ENCODE measurements at places on chromosomes 1 and 21.

DNA sequence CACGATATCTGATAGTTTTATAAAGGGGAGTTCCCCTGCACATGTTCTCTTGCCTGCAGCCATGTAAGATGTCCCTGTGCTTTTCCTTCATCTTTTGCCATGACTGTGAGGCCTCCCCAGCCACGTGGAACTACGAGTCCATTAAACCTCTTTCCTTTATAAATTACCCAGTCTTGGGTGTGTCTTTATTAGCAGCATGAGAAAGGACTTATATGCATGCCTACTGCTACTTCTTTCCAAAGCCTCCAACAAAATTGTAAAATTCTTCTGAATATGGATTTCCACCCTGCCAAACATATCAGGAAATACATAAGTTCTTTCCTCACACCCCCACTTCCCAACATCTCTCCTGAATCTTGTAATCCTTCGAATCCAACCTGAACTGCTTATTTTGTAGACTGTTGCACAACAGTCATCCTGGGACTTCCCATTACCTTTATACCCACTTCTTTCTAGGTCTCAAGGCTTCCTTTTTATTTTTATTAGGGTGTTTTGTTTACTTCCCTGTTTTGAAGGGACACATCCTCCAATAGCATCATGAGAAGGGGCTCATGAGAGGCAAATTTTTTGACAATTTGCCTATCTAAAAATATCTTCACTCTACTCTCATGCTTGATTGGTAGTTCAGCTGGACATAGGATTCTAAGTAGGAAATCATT is 67.5 kb upstream of the MUTYH start:
- no peak for DNase-seq

DNA sequence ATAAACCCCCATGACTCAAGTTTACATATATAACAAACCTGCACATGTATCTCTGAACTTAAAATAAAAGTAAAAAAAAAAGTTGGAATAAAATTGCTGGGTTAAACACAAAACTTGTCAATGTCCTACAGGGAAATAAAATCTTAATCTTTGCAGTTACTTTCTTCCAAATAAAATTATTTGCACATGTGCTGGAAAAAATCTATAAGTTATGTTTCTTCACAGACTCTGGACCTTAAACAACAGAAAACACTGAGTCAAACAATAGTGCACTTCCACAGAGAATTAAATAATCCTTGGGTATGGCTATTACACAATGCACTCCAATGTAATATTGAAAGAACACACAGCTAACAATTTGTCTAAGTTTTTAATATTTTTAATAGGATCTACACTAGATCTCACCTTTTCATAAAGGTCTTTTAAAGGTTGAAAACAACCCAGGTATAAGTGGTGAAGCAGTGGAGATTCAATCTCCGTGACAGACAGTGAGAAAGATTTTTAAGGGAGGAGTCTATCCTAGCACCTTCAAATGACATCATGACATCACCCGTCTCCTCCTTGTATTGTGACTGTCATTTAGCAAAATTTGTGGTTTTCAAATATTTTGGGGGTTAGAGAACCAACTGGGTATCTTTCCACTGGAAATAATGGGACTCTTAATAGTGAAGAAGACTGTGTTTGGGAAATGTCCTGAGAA is 25.2 kb upstream of the FGGY start:
- no peak for DNase-seq

GRCh38 chr21:24118738-24119459 is 1488.4 kb downstream of the MRPL39 start:
- no peak for DNase-seq

- DNase-seq, result no peak
Observed at GRCh38 chr1:51313268-51313852, 17.0 kb downstream of the TTC39A start.

- DNase-seq, result no peak
Observed at GRCh38 chr1:42176902-42177519, 12.5 kb upstream of the GUCA2A start.

DNA sequence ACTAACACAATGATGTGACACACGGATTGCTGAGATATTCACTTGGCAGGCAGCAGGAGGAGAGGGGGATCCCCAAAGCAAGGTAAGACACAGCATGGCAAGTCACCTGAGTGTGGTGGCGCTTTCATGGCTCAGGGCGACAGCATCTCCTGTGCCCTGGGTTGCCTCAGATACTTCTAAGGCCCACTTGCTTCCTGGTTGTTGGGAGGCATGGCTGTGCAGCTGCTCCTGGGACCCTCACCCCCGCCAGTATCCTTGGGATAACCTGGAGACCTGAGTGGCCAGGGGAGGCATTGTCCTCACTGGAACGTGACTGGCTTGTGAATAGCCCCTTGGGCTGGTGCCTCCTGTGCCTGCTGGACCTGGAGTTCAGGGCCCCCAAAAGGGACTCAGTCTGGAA is 69.8 kb downstream of the STUM start:
- no peak for DNase-seq

- DNase-seq, result no peak
Observed at GRCh38 chr1:160646711-160647328, at the start of gene SLAMF1. TSS of gene SLAMF1 (minus strand) at chr1:160647044. CDS start at chr1:160646945, 99 bp downstream.

DNA sequence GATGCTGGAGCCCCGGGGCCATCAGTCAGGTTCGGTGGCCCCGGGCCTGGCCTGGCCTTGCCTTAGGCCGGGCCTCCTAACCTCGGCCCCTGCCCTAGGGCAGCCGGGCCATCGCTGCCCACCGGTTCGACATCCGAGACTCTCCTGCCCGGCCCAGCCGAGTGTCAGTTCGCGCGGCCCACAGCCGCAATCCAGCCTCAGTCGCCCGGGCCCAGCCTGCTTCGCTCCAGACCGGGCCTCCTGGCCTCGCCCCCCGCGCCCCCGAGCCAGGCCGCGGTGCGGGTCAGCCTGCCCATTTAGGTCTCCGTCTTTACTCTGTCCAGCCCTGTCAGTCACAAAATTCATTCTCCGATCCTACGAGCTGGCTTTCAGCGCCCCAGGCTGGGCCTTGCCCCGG is 777 bp downstream of the LRRC41 start:
- DNase-seq, result no peak

- DNase-seq, result peak; percentile 4
Observed at GRCh38 chr1:71521655-71522264, 440.9 kb upstream of the ZRANB2 start.

- no peak for DNase-seq
Observed at GRCh38 chr1:66690666-66691381, 61.4 kb upstream of the DYNLT5 start.

DNA sequence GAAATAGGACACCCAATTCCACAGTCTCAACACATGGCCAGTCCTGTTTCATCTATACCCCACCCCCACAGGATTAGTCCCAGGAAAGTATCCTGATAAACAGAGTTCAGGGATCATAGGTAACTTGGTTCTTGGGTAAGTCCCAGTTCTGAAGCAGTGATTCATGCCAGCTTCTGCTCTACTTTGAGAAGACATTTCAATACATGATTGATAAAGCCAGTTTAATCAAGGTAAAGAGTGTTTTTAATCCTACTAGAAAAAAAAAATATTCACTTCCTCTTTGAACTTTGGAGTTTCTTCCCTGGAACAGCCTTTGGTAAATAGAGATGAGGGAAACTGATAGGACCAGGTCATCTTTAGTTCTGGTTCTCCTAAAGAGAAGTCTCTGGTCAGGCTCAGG is 142.4 kb downstream of the TLR5 start:
- no peak for DNase-seq

DNA sequence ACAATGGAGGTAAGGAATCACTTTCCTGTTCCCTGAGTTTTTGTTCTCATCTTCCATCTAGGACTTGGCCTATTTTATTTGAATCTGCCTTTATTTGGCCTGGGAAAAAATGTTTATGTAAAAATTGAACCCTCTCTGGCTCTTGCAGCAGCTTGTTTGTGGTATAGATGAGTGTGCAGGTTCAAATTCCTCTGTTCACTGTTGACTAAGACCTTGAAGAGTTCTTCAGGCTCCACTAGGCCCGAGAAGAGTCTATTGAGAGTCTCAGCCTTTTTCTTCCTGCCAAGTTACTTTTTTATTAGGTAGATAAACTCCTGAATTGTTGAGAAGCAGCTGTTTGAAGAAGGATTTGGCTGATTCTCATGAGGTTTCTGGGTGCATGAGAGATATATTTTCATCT is 248.8 kb upstream of the ADGRL2 start:
- no peak for DNase-seq

DNA sequence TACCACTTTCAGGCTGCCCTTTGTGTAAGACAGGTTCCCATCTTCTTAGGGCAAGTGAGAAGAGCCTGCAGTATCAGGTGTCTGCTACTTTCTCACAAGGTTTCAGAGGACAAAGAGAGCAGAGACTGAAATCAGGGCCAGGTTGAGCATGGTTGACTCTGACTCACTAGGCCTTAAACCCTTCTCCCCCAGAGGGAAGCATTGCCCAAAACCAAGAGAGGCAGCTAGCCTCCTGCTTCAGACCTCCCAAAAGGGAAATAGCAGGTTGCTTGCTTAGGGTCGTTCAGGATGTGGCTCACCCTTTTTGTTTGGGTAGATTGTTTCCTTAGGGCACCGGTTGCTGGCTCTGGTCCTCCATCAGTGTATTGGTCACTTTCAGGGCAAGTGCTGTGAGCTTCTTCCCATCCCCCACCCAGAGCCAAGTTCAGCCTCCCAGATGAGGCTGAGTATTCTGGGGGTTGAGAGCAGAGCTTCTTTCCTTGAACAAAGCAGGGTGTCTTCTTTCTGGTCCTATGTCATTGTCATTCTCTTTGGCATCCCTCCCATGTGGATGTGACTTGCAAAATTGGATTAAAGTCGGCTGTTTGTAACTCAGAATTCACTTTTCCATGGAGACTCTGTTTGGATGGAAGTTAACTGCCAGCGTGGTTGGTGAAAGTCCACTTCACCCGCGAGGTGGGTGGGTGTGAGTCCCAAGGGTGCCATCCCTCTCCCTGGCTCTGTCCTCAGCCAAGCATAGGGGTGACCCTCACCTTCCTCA is 55.5 kb upstream of the GALNT2 start:
- no peak for DNase-seq

- no peak for DNase-seq
Observed at GRCh38 chr1:107430540-107431228, 289.8 kb downstream of the NTNG1 start.

- no peak for DNase-seq
Observed at GRCh38 chr1:87592156-87592555, 263.5 kb downstream of the LMO4 start.

GRCh38 chr1:234647758-234648157 is 37.8 kb upstream of the IRF2BP2 start:
- DNase-seq, result no peak

GRCh38 chr1:2499986-2500596 is 24.0 kb downstream of the PLCH2 start:
- no peak for DNase-seq

GRCh38 chr1:65026235-65026634 is 59.9 kb upstream of the JAK1 start:
- no peak for DNase-seq

DNA sequence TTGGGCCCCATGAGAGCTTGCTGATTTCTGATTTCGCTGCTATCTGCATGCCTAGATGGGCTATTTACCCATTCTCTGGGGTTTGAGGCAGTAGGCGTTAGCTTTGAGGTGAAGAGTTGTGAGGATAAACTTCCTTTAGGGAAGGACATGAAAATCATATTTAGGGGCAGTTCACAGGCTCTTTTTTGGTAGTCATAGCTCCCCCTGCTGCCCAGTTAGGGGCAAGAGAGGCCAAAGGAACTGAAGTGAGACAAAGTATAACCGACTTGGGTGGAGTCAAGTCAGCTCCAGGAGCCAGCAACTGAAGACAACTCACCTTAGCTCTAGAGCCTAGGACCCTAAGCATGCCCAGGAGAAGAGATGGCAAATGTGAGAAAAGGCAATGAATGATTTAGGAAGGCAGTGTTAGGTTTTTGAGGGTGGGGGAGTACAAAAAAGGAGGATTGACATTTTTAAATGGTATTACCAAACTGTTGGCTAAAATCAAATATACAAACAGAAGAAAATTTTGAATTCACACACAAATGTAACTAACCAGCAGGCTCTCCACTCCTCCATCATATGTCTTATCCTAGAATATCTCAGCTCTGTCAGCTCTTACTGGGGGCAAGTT is 625.2 kb downstream of the LMO4 start:
- peak; percentile 46 for DNase-seq

DNA sequence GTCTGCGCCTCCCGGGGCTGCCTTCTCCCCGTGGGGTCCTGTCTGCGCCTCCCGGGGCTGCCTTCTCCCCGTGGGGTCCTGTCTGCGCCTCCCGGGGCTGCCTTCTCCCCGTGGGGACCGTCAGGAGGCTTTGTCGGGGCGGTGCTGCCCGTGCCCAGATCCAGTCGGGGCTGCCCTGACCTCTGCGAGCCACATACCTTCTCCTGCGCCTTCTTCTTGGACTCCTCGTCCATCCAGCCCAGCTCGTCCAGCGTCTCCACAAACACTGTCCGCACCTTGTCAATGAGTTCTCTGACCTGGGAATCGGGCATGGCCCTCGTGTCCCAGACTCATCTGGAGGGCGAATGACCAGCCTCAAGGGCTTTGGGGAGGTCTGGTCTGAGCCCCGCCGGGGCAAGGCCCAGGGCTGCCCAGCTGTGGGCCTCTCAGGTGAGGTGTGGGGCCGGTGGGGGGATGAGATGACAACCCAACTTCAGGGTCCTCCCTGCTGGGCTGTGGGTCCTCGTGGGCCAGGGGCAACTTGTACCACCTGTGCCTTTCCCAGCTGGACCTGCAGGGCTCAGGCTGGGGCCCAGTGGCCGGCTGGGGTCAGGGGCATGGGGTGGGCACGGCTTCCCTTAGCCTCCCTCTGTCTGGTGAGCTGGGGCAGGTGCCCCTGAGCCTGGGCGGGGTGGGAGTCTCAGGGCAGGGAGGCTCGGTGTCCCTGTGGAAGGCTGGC is 9.4 kb downstream of the PRXL2B start:
- DNase-seq, result no peak

GRCh38 chr1:211762206-211762605 is 68.4 kb downstream of the LPGAT1 start:
- DNase-seq, result no peak

- DNase-seq, result no peak
Observed at GRCh38 chr1:88647249-88647645, 36.8 kb upstream of the PKN2 start.

GRCh38 chr1:53703174-53703573 is 35.8 kb downstream of the GLIS1 start:
- DNase-seq, result no peak

DNA sequence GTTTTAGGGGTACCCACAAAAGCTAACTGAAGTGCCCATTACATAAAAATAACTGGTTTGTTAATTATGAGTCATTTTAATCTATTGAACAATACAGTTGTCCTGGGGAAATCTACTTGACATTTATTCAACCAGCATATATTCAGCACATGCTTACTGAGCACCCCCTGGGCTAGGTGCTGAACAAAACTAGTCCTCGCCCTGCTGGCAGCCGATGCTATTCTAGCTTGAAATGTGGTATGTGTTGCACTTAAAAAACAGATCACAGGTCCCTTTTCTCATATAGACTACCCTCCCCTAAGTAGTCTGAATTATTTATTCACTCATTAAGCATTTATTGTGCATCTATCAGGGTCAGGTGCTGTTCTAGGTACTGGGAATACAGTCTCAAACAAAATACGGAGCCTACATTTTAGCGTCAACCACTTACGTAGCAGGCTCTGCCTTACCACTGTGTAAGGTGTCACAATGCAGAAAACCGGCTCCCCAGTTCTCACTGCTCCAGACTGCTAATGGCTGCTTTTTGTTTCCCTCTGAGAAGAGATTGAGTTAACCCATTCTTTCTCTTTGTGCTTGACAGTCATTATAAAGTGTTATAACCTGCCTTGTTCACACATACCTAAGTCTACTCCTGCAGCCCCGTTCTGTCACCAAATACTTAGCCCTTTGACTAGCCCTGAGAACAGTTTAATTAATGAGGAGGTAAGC is 57.1 kb downstream of the ADCY10 start:
- no peak for DNase-seq

Data from right renal pelvis (tissue), 4 donors.